ENCODE measurements at places on chromosomes 5 and 9.

- peak; percentile 18 for DNase-seq
Observed at GRCh38 chr9:130443840-130444492, 795 bp upstream of the ASS1 start.

DNA sequence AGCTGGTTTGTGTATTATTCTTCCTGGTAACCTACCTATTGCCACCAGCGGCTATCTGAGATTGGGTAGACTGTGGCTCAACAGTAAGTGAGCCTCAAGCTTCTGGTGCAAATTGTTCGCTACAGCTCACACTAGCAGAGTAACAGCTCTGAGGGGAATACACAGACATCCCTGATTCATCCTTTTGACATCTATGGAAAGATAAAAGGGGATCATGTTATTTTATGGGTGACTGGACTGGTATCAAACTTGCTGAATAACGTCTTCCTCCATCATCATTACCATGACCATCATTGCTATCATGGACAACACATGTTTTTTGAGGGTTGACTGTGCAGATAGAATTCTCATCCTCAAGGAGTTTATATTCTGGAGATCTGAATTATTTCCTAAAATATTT lies 129.6 kb downstream of the PIK3R1 start:
- no peak for DNase-seq

DNA sequence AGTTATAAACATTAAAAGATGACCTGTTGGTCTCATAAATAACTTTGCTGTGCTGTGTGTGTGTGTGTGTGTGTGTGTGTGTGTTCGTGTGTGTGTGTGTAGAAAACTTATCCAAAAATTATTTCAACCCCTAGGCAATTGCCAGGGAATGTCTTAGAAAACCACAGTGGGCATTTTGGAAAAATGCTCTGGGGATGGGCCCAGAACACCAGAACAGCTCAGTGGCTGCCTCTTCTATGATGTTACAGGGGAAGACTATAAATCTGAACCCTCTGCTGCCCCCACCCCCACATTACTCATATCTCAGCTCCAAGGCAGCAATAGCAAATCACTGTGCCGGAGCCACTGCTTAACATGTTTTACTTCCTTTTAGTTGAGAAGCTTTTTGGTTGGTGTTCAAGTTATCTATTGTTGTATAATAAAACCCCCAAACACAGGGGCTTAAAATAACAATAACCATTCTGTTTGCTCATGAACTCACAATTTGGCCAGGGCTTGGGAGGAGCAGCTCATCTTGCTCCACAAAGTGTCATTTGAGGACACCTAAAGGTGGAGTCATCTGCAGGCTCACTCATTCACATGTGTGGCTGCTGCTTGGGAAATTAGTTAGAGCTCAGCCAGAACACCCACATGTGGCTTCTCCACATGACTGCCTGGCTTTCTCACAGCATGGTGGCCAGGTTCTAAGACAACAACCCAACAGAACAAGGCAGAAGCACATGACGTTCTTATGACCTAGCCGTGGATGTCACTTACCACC lies 40.4 kb downstream of the ACTBL2 start:
- peak; percentile 44 for DNase-seq

- no peak for DNase-seq
Observed at GRCh38 chr5:129082225-129083136, 12.1 kb upstream of the ISOC1 start.

DNA sequence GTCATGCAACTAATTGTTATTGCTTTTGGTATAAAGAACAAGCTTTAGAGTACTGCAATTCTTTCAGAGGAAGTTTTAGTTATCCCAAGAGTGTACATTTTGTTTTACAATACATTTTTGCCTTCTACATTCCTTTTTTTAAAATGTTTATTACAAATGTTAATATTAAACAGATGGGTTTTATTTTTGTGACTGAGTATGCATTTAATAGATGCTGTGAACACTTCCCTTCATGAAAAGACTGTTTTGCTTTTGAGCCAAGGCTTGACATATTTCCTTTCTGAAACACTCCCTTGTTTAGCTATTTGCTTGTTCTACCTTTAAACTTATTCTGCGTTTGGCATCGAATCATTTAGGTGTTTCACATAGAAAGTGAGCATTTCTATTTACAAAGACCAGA lies 14.8 kb upstream of the ZNF474 start:
- DNase-seq = peak; percentile 49

DNA sequence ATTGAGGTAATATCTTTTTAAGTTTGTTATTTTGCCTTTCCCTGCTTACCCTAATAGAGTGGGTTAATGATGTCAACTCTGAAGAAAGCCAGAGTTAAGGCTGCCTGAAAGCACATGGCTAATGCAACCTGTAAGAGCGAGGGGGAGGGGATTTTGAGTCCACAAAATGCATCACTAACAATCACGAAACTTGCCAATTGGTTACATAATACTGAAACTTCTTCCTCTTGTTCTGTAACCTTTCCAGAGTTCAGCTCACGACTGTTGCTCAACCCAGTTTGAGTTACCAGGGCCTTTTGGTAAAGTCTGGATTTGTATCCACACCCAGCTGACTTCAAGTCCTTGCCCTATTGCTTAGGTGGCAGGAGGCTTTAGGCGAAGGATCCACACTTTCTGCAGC lies 308.8 kb downstream of the EFNA5 start:
- no peak for DNase-seq
